EL (cell line): ENCODE measurements at places on chromosomes 7 and 10.

GRCh38 chr10:68870061-68870460 is 31.1 kb upstream of the DDX50 start:
- no peak for DNase-seq

DNA sequence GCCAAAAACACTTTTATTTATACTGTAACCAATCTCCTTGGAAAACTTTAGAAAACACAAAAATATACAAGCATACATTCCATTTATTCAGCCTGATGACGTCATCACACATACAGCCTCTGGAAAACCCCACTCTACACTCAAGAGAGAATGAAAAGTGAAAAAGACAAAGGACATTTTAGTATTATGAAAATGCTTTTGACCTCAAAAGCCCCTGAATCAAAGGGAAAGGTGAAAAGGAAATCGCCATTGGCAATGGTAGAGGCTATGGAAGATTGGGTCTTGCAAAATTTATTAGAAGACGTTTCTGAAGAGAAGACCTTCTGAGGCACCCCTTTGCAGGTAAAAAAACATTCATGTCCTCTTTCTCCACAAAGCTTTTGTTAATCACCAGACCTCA is 82.9 kb upstream of the STRIP2 start:
- DNase-seq: peak; percentile 28

DNA sequence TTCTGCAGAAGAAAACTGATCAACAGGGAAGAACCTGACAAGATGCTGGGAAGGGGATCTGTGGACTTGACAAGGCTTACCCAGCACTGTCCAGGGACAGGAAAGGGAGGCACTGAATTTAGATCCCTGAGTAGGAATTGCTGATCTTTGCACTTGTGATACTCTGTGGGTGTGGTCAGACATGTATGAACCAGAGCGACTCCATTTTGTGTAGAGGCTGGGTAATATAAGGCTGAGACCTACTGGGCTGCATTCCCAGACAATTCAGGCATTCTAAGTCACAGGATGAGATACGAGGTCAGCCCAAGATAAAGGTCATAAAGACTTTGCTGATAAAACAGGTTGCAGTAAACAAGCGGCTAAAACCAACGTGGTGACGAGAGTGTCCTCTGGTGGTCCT is 60.7 kb downstream of the CCDC3 start:
- no peak for DNase-seq

- DNase-seq: no peak
These were observed 4.1 kb downstream of the FBXO24 start for GRCh38 chr7:100590077-100590737.

DNA sequence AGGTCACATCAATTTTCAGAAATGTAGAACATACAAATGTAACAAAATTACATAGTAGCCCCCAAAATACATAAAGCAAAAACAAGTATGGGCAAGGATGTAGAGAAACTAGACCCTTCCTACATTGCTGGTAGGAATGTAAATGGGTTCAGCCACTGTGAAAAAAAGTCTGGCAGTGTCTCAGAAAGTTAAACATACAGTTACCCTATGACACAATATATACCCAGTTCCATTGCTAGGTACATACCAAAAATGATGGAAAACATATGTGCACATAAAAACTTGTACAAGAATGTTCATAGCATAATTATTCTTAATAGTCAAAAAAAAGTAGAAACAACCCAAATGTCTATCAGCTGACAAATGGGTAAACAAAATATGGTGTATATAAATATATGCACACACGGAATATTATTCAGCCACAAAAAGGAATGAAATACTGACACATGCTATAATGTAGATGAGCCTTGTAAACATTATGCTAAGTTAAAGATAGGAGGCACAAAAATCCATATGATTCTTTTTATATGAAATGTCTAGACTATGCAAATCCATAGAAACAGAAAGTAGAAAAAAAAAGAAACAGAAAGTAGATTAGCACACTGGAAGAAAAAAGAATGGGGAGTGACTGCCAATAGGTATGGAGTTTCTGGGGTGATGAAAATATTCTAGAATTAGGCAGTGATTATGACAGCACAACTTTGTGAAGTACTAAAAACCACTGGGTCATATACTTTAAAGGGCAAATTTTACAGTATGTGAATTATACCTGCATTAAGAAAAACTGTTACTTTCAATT is 13.5 kb downstream of the HERPUD2 start:
- no peak for DNase-seq

DNA sequence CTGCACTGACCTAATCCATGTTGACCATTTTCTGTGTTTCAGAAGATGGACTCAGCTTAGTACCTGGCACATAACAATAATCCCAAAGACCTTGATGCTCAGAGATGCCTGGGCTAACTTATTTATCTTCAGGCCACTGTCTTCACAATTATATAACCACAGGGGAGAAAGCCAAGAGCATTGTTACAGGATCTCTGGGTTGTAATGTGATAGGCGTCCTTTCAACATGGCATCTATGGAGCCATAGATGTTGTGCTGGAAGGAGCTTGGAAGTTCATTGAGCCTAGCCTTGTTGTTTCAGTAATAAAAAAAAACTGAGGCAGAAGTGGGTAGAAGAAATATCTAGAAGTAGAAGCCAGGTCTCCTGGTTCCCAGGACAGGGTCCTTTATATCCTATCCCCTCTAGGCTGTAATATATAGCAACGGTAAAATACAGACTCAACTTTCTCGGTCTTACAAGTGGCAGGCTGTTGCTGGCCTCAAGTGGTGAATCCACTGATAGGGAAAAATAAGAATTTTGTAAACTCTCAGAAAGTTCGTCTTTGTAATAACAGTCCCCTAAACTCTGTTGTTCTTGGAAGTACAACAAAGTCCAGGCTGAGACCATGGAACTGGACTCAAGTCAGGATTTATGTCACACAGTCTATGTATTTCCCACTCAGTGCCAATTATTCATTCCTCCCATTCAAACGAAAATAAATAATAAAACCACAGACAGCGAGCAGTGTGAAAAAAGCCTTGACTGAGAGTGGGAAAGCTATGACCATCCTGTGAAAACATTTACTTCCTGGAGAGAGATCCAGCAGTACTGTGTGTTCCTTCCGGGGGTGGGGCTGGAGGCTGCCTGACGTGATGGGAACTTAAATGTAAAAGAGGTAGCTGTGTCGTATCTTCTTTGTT is 277.6 kb downstream of the REEP3 start:
- peak; percentile 89 for DNase-seq

DNA sequence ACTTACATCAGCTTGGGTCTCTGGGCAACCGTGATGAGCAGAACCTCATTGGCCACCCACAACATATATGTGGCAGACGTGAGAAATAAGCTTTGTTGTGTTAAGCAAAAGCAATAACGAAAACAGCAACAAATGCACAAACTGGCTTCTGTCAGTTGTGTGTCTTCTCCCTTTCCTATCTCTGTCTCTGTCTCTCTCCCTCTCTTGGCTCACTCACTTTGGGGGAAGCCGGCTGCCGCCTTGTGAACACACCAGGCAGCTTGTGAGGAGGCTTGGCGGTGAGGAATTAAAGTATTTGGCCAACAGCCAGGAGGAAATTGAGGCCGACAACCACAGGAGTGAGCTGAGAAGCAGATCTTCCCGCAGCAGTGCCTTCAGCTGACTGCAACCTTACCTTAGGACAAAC is 21.9 kb upstream of the CDCA7L start:
- no peak for DNase-seq

DNA sequence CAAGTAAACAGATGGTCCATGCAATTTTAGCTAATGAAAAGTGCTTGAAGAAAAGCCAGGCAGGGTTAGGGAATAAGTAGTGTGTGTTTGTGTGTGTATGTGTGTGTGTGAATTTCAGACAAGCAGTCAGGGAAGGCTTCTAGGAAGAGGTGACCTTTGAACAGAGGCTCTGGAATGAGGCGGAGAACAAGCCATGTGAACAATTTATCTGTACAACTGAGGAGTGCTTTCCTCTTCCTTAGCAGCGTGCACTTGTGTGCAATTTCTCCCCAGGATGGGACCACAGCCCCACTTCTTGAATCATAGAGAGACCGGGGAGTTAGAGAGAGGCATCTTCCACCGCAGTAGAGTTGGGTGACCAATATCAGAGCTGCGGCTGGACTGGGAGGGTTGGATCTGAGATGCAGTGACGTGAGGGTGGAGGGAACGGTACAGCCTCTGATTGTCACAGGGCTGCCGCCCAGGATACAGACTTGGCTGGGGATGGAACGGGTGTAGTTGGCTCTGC is 69.2 kb upstream of the FAM171A1 start:
- no peak for DNase-seq

- DNase-seq: no peak
These were observed 22.4 kb upstream of the GARS1 start for GRCh38 chr7:30572212-30572841.

DNA sequence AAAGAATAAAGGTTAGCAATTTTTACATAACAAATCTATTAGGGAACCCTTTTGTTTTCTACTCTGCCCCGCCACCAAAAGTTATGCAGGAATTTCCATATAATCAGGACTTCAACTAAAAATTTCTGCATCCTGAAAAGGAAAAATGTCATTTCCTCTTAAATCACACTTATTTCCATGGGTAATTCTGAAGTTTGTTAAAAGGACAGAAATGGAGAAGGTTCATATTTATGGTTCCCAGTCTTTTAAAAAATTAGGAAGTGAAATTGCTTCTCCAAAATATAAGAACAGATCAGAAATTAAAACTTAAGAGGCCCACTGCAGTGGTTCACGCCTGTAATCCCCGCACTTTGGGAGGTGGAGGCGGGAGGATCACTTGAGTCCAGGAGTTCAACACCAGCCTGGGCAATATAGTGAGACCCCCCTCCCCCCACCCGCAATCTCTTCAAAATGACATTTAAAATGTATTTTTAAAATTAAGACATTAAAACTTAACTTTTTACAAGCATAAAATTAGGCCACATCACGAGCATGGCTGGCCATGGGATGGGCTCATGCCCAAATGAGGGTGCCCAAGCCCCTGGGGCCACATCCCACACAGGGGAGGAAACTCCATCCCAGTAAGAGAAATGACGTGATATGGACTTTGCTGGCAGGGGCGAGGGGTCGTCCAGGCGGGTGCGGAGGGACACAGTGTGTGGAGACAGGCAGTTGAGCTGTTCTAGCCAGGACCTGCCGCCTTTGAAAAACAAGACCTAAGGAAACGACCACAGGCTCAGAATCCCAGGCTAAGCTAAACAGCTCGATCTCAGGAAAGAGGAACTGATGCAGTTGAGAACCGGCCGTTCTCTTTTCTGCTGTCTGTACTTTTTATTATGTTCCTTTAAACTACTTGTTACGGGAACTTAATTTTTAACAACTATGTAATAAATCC is 51.3 kb upstream of the NFE2L3 start:
- no peak for DNase-seq

DNA sequence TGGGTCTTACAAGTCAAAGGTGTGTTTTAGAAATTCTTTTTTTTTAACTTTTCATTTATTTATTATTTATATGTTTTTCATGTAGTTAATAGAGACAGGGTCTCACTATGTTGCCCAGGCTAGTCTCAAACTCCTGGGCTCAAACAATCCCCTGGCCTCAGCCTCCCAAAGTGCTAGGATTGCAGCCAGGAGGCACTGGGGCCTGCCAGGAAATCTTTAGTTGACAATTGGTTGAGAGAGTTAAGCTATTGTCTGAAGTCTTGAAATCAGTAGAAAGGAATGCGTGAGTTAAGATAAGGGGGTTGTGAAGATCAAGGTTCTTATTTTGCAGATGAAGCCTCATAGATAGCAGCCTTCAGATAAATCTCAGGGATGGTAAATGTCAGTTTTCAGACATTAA is 245.4 kb upstream of the GALNT17 start:
- no peak for DNase-seq

DNA sequence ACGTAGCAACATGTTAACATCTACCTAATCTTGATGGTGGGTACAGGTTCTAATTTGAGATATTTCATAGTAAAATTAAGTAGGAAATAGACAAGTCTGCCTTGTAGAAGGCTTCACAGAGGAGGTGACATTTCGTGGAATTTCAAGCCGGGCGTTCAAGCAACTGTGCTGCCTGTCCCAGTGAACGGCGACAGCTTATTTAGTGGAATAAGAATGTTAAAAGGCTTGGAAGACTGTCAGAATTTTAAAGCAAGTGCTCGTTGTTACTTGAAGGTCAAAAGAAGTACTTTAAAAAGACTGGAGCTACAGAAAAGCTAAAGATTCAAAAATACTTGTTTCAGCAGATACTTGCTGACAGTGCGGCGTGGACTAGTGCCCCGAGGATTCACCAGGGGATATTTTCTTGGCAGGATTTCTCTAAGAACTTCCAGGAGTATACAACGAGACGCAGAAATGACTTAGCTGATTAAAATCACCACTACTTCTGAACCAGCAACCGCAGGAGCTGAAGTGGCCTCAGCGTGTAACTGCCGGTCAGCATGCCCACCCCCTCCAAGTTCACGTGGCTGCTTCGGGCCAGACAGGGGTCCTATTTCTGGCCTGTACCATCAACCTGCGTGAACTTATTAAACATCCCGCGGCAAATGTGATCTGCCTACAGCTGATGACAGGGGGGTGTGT is 46.5 kb downstream of the CTBP2 start:
- DNase-seq: peak; percentile 51

GRCh38 chr10:51766423-51767102 is 67.2 kb upstream of the CSTF2T start:
- DNase-seq: no peak

DNA sequence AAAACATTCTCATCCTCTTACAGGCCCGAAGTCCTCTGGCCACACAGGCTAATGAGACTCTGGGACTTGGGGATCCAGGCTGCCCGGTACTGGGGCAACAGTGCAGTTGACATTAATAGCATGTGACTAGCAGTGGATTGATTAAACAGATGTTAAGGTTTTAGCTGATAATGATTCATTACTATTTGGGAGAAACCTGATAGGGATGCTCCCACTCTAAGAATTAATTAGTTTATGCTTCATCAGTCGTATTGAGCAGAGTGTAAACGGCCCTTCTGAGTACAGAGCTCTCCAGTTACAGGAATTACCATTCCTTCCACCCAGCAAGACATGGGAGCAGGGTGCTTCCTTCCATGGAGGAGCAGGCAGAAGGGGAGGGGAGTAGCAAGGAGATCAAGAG is 82.7 kb downstream of the RPS24 start:
- no peak for DNase-seq

GRCh38 chr10:8048281-8049008 is 6.0 kb upstream of the GATA3 start:
- DNase-seq: no peak

DNA sequence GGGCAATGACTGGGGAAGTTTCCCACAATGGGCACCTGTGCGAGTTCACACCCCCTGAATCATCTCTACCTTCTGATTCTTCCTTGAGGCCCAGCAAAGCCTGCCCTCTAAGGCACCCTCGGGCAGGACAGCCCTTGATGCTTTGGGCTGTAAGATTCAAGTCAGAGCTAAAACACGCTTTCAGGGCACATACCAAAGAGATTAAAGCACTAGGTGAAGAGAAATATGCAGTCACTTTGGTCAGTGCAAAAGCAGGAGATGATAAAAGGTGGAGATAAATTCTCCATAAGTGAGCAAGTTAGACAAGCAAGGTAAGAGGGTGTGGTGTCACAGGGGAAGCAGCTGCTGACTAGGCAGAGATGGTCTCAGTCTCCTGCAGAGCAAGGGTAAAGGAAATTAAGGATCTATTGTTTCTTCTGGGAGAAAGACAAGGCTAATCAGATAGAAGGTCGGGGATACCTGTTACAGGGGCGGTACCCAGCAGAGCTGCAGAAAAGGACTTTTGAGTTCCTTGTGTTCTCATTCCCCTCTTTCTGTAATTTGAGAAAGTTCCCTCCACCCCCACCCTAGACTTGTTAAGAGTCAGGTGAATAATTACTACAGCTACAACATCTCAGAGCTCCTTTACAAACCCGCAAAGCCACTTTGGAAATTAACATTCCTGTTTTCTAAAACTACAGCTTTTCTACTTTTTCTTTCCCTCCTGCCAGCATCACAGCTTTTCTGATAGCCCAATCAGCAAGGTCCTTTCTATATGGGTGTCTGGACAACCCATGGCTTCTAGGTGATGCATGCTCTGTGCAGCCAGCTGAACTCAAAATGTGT is 26.4 kb downstream of the PDLIM1 start:
- no peak for DNase-seq

- no peak for DNase-seq
These were observed 51.9 kb downstream of the BTAF1 start for GRCh38 chr10:91975438-91975837.
